Right forelimb (tissue), 1 donor: ENCODE measurements at places on chromosomes 7 and 10.

- no peak for DNase-seq
Measured at GRCh38 chr7:79652619-79653018, 199.2 kb upstream of the MAGI2 start.

- DNase-seq = no peak
Measured at GRCh38 chr7:24715661-24716479, 41.4 kb downstream of the GSDME start.

DNA sequence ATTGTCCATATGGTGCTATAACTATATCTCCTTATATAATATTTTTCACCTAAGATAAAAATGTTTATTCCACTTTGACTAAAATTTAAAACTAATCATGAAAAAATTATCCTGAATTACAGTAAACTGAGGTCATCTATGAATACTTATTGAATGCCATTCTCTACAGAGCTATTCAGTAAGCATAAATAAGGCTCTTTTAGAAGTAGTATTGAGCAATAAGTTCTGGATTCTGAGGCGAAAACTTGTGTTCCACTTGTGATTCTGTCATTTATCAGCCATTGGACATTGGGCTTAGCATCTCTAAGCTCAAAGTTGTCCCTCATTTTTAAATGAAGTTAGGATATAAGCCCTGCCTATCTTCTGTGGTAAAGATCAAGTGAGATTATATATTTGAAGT, 130.8 kb downstream of the WNT2 start:
- no peak for DNase-seq

- DNase-seq = no peak
Measured at GRCh38 chr7:36758879-36759278, 34.6 kb upstream of the AOAH start.

DNA sequence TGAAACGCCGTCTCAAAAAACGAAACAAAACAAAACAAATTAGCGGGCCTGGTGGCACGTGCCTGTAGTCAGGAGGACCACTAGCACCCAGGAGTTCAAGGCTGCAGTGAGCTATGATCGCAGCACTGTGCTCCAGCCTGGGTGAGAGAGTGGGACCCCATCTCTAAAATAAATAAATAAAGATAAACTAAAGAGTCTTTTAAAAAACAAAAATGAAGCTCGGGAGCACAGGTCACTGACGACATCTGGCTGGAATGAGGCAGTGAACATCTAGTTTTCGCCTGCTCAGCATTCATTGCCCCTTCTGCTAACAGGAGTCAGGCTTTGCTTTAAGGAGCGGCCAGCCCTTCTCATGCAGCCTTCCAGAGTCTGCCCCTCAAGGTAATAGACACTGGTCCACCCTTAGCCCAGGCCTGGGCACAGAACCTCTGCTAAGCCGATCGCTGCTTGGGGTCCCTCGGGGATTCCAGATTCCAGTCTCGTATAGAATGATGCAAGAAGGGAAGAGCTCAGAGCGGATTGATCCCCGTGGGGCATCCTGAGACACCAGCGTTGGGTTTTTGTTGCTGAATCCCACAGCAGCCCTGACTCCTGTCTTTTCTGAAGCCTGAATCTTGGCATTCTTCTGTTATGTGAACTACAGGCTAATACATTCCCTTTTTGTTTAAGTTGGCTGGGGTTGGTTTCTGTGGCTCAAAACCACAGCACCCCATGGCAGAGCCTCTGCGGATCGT, 14.2 kb upstream of the FOXK1 start:
- no peak for DNase-seq

- DNase-seq = no peak
Measured at GRCh38 chr10:60188548-60188947, 201.1 kb downstream of the ANK3 start.

- no peak for DNase-seq
Measured at GRCh38 chr7:147659036-147659995, 931.2 kb upstream of the C7orf33 start.

DNA sequence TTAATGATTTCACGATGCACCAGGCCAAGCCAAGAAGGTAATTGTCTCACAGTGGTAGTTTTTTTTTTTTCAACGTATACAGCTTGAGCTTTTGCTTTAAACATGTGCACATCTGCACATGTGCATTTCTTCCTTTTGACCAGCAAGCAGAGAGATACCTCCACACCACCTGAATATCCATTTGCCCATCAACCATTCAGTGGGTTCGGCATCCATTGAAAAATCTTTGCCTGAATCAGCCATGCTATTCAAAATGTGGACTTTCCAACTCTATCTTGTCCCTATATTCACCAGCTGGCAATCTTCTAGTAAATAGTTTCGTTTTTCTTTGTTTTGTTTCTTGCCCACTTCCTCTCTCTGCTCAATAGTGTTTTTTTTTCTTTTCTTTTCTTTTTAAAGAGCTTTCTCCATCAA, 7.7 kb upstream of the TRA2A start:
- no peak for DNase-seq

- DNase-seq = no peak
Measured at GRCh38 chr7:124171068-124171467, 138.2 kb upstream of the TMEM229A start.

DNA sequence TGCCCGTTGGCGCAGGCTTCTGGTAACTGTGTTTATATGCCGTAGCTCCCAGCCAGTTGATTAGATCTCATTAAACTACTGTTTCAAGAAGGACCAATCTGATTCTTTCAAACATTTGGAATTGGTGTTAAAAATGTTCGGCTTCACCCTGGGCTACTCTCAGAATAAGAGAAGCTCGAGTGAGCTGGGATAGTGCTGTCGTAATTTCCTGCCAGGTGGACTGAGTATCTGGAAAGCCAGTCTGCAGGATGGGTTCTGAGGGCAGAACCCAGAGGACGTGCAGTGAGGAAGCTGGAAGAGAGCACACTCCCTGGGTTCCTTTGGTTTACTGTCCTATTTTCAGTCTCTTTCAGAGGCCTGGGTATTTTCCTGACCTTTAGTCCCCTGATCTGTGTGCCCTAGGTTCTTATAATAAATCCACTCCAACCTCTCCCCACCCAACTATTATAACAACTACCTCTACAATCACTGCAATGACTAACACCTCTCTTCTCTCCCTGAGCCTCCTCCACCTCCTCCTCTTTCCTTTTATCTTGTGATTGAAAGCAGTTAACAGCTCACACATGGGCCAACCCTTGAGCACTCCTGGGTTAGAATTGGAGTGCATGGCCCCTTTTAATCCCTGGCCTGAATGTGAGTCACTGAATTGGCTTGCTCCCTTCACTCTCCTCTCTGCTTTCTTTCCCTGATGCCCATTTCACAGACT, 63.0 kb downstream of the AOAH start:
- no peak for DNase-seq

DNA sequence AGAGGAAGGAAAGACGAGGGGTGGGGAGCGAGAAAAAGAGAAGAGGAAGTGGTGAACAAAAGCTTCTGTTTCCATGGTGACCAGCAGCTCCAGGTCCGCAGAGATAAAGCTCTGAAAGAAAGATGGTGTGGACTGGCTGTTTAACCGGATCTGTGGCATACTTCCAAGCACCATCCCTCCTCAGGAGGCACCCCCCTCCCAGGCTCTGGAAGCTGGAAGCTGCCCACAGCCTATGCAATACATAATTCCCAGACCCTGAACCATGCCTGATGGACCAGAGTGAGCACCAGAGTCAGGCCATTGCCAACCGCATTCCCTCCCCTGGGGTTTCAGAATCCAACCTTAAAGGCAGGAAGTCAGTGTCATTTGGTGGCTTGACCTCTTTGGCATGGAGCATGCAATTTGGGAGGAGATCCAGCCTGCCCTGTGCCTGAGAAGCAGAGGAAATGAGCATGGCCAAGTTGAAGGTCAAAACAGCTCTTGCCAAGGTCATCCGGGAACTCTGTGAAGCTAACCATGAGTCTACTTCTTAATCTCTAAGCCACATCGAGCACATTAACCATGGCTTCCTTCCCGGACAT, 22.2 kb upstream of the CPXM2 start:
- no peak for DNase-seq

- DNase-seq = no peak
Measured at GRCh38 chr10:122646511-122647382, 52.9 kb downstream of the C10orf120 start.

- no peak for DNase-seq
Measured at GRCh38 chr7:157979636-157980340, 607.8 kb downstream of the PTPRN2 start.

DNA sequence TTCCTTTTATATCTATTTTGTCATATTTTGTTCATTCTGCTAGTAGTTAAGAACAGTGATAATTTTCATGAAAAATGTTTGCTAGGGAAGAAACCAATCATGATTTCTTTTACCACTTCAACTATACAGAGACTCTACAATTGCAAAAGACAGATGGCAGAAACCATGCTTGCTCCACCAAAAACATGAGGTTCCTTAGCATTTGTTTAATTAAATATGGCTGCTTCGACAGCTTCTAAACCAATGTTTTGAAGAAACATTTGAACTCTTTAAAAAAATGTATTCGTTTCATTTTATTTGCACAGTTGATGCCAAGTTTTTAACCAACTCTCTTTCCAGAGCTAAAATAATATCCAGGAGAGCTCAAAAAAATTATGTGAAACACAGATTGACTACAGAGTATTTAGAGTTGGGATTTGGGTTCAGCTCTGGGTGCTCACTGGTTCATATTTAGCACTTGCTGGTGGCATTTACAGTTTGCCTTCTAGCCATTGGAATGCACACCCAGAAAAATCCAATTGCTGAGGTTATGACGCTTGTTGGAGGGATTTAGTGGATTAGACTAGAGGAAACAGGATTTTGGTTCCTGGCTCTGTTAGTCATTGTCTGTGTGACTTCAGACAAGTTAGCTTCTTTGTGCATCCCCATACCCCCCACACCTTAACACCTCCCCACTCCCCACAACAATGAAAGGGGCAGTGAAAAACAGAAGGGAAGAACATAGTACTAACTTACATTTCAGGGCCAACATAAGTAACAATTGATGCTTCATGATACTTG, 35.8 kb upstream of the SDHAF3 start:
- DNase-seq = no peak

GRCh38 chr7:70355198-70356020, 757.1 kb downstream of the AUTS2 start:
- DNase-seq = peak; percentile 58

DNA sequence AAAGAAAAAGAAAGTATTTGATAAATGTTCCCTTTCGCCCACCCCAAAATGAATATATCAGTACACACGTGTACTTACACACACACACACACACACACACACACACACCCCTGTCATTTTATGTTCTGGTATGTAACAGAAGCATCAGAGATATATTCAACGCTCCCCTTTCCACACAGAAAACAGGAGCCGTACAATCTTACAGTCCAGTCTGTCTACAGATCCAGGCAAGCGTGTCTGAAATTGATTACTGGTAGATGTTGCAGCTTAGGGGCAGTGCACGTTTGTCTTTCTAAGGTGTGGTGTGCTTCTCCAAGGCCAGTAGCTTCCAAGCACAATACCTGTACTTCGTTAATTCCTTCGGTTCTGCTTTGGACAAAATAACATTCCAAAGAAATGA, 143.7 kb upstream of the RNF32 start:
- DNase-seq = no peak

DNA sequence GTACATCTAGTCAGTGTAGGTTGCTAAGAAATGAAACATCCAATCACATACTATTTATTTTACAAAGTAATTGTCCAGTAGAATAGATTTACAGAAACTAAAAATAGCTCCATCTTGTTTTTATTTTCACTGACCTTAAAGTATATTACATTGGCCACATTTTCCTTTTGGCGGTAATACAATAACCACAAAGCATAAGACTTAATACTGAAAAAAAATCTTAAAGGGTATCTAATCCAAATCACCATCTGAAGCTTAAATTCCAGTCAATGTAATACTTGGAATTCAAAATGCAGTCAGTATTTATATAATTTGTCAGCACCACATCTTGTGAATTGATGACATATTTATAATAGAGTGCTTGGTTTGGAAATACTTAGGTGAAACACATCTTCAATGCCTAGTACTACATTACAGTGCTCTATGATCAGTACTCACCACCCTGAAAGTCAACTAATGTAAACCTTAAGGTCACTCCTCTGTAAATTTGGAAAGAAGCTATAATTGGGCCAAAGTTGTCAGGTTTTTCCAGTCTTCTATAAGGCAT, 8.9 kb downstream of the ANKMY2 start:
- DNase-seq = no peak

GRCh38 chr10:97411406-97411805, 10.3 kb upstream of the RRP12 start:
- no peak for DNase-seq

DNA sequence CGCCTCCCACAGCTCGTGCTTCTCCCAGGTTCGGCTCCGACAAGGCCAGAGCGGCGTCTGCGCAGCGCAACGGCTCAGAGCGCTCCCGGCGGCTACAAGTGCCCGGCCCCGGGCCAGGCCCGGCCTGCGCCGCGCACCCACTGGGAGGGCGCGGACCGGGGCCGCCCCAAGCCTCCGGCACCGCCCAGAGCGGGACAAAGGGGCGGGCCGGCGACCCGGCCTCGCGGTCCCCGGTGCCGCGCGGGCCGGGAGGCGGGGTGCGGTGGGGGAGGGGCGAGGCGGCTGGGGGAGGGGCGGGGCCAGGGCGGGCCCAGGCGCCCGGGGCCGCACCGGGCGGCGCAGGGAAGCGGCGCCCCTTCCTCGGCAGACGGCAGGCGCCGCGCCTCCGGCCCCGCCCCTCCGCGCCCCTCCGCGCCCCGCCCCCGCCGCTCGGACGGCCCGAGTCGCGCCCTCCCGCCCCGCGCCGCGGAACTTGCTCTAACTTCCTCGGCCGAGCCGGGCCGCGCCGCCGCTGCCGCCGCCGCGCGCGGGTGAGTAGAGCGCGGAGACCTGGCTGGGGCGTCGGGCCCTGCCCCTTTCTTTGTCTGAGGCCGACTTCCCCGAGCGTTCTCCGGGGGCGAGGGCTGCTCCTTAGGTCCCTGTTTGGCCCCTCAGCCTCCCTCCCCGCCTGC, at the start of gene TSPAN14:
Gene TSPAN14, plus strand, starts transcription at position 469 of the 671 bp plus-strand sequence. CDS start 34,924 bp downstream, outside the sequence.
- peak; percentile 90 for DNase-seq

DNA sequence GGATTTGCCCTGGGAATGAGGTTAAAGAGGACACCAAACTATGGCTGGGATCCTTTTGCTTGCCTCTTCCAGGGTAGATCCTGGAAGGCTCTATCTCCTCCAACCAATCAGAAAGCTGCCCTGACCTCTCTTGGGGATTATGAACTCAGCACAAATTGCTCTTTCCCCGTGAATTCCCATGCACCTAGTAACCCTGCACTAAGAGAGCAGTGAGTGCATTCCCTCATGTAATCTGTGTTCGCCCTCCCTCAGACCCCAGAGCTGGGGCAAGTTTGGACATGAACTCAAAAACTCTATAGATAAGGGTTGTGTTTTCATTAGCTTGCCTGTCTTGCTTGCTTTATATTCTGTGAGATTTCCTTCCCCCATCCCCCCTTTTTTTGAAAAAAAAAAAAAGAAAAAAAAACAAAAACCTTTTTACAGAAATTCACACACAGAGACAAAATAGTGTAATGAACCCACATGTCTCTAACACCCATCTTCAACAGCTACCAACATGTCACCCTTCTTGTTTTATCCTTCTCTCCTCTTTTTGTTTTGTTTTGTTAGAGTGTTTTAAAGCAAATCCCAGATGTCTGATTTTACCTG, 225.5 kb upstream of the TCF7L2 start:
- DNase-seq = no peak

DNA sequence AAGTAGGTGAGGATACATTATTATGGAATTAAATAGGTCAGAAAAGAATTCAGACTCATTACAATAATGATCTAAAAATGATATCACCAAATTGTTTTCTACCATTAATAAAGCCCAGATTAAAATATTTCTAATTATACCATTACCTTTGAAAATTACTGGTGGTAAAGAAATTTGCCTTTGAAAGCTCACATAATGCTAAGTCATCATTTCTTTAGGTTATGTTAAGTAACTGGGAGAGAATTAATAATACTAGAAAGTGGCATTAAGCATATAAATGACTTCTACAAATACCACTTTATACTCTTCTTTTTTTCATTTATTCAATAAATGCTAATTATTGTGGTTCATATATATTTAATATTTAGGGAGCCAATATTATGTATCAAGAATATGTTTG, 641.2 kb upstream of the LRRTM3 start:
- no peak for DNase-seq
